ENCODE measurements at places on chromosomes 7 and 10.

DNA sequence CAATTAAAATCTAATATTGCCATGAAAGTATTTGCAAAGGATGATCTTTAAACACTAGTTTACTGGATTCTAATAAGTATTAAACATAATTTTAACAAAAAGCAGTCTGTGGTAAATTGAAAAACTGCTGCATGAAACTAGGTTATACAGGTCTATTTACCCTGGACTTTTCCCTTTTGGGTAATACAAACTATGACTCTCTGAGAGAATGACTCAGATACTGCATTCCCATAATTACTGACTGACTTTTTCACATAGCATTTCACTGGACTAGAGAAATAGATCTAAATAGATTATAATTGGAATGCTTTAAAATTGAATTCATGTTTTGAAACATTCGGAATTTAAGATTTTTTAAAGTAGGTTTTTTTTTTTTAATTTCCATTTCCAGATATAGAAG is 395.7 kb downstream of the THSD7A start:
- no peak for DNase-seq

- no peak for DNase-seq
Observed at GRCh38 chr10:4802711-4803487, 23.1 kb upstream of the AKR1E2 start.

- no peak for DNase-seq
Observed at GRCh38 chr7:50409856-50410745, 40.0 kb downstream of the FIGNL1 start.

GRCh38 chr10:108452533-108452932 is 1288.0 kb upstream of the SORCS1 start:
- no peak for DNase-seq

DNA sequence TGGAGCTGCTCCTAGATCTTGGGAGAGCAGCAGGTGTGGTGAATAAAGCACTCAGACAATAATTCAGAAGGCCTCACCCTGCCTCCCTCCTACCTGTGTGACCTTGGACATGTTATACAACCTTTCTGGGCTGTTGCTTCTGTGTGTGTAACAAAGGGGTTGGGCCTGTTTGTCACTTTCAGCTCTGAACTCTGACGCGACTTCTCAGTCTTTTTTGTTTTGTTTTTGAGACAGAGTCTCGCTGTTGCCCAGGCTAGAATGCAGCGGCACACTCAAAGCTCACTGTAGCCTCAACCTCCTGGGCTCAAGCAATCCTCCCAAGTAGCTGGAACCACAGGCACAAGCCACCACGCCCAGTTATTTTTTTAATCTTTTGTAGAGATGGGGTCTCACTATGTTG is 89.3 kb downstream of the DNMBP start:
- DNase-seq = no peak

DNA sequence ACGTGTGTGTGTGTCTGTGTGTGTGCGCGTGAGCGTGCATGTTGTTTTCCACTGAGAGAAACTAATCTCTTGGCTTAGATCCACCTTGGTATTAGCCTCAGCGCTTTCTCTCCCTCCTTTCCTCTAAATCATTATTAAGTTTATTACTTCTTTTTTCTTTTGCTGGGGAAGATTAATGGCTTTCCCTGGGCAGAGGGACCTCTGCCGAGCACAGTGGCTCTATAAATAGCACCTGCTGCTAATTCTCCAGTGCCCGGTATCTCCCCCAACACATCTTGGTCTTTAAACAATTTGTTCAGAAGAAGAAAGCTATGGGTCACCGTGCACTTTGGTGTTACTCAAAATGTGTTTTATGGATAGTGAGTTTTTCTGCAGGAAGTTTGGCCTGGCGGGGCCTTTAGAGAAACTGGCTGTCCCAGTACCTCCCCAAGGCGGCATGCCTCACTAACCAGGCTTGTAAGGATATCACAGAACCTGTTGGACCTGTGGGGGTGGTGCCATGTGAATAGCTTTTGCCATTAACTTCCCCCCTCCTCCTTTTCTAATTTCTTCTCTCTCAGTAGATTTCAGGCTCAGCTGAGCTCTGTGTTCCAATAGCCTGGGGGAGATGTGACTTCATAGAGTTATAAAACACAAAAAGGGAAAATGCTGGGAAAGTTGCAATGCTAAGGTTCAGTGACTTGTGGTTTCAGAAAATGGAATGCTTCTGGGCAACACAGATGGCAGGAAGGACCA is 70.1 kb upstream of the RAB11FIP2 start:
- DNase-seq = no peak

All from Right ventricle myocardium superior (tissue), 1 donor.